ENCODE measurements at places on chromosomes 2 and 18.

GRCh38 chr2:39782591-39782990 is 3.5 kb upstream of the THUMPD2 start:
- no peak for DNase-seq

GRCh38 chr2:38850045-38850444 is 25.7 kb downstream of the DHX57 start:
- no peak for DNase-seq

- DNase-seq = no peak
Observed at GRCh38 chr2:11023326-11024258, 111.9 kb downstream of the KCNF1 start.

DNA sequence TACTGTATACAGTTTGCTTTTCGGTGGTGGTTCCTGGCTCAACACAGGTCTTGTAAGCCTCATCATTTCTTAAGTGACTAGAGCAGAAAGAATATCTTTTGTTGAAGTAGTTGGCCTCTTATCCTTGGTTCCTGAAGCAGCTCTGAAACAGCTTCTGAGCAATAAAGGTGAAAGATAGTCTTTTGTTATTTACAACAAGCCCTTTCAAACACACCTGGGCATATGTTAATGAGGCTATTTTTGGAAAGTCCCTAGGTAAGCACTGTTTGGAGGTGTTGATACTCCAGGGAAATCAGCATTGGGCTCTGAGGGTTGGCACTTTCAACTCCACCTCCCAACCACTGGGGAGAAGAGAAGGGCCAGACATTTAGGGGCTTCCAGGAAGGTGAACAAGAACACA is 211.0 kb downstream of the MCFD2 start:
- DNase-seq = no peak

DNA sequence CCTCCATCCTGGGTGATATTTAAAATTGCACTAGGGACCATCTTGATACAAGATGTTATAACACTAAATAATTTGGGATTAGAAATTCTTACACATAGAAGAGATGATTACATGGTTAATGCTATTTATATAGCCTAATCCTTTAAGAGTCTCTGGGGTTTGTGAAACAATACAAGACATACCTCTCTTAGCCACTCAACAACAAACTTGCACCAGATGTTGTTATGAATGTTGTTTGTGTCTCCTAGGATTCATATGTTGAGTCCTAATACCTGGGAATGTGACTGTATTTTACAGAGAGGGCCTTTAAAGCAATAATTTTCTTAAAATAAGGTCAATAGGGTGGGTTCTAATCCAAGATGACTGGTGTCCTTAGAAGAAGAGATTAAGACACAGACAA is 678.3 kb downstream of the NYAP2 start:
- DNase-seq = no peak

All from astrocyte of the spinal cord (primary cell).